Anterior cingulate cortex (tissue), 58 donors: ENCODE measurements at places on chromosomes 11 and 22.

DNA sequence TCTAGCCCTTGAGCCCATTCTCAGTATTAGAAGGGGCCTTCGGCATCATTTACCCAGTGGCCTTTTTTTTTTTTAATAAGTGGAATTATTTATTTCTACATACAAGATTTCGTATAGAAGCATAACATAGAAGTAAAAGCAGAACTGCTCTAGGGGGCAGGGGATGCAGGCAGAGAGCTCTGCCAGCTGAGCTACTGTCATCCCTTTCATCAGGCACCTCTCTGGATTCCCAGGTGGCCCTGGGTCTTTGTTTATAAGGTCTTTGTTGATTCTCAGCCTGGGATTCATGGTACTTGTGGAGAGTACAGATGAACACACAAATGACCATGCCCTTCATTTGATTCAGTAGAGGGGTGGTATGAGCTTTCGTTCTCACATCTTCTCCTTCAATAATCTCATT lies 66.4 kb downstream of the GAB2 start:
- DNase-seq: no peak

DNA sequence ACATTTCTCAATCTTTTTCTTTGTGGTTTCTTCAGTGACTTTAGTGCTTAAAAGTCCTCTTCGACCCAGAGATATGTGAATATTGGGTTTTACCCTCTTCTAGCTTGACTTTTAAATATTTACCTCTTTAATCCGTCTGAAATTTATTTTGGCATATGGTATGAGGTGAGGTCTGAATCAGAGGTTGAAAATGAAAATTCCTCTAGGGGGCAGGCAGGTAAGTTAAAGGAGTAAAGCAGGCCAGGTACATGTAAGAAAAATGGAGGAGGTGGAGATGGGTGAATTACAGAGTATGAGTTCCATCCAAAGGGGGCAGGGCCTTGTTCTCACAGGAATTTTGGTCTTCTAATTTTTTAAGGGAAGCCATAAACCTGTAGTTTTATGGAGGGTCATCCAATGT lies 263.8 kb upstream of the NARS2 start:
- no peak for DNase-seq

- no peak for DNase-seq
These were observed 15.4 kb upstream of the MPPED1 start for GRCh38 chr22:43396321-43396933.

GRCh38 chr11:95337972-95338429 lies 107.0 kb upstream of the SESN3 start:
- DNase-seq: no peak

- no peak for DNase-seq
These were observed 59.4 kb upstream of the FTH1 start for GRCh38 chr11:62026739-62027370.

- no peak for DNase-seq
These were observed 5.8 kb downstream of the ARSA start for GRCh38 chr22:50621948-50622722.

- DNase-seq: no peak
These were observed 8.0 kb downstream of the POU2AF1 start for GRCh38 chr11:111370902-111371578.

GRCh38 chr22:19175602-19176174 lies 2.8 kb downstream of the SLC25A1 start:
- no peak for DNase-seq
